ENCODE measurements at places on chromosomes 7 and 10.

- DNase-seq = no peak
Measured at GRCh38 chr7:126776498-126776897, 476.2 kb downstream of the GRM8 start.

- DNase-seq = no peak
Measured at GRCh38 chr10:30028738-30029030, 30.7 kb downstream of the JCAD start.

GRCh38 chr10:89206402-89207180, 526 bp downstream of the CH25H start:
- peak; percentile 57 for DNase-seq

DNA sequence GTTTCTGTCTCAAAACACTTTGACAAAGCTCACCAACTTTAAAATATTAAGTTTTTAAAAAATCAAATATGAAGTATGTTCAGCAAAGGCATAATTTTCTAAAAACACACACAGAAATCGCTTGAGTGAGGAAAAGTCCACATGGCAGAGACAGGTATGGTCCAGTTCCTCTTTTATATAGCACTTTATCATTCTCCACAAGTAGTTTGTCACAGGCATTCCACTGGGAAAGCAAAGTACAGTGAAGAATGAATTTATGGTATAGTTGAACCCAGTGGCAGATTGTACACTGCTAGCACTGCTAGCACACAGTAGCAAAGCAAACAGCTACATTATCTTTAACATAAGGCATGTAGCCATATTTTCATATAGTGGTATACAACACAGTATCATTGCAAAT, 102.3 kb downstream of the HECTD2 start:
- no peak for DNase-seq

GRCh38 chr10:77135555-77135954, 502.1 kb downstream of the KCNMA1 start:
- no peak for DNase-seq

GRCh38 chr7:158124671-158125079, 462.9 kb downstream of the PTPRN2 start:
- DNase-seq = no peak

DNA sequence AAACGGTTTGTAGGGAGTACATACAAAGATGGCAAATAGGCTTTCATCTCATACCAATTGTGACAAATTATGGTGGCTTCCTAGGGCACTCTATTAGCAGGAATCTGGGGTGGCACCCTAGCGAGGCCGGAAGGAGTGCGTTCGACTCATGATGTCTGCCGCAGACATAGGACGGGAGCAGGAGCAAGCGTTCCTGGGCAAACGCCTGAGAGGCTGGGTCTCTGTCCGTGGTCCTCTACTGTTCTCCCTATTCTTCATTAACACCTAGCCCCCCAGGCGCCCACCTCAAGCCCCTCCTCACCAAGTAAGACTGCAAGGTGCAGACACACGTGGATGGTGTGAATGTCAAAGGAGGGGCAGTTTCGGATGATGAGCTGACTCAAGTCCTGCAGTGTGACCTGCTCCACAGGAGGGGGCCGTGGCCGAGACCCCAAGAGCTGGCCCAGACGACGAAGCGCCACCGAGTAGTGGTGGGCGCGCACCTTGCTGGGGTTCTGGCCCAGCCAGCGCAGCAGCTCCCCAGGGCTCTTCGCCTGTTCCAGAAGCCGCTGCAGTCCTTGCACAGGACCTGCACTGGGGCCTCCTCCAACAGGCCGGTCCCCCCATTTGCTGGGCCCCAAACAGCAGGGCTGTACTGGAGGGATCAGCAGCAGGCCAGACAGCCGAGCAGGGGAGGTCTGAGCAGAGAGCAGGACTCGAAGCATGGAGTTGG, 1.3 kb downstream of the FASTK start:
- no peak for DNase-seq

Measured in CD4-positive, alpha-beta T cell treated with Interleukin-17A for 4 hours (primary cell).